NCI-H524 (cell line): ENCODE measurements at places on chromosomes 11 and 22.

DNA sequence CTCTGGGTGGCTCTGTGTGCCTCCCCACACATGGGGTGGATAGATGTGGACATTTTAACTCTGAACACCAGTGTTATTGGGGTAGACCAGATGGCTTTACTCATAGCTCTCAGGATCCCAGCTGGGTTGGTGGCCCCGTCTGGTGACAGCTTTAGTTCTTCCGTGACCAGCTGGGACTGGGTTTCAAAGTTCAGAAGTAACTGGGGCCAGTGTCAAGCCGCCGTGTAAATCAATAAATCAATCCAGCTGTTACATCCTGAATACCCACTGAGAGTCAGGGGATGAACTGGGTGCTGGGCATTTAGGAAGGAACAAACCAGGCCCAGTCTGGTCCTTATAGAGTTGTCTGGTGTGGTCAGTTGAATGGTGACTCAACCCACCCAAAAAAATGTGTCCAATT is 269.4 kb downstream of the CTTN start:
- no peak for DNase-seq

DNA sequence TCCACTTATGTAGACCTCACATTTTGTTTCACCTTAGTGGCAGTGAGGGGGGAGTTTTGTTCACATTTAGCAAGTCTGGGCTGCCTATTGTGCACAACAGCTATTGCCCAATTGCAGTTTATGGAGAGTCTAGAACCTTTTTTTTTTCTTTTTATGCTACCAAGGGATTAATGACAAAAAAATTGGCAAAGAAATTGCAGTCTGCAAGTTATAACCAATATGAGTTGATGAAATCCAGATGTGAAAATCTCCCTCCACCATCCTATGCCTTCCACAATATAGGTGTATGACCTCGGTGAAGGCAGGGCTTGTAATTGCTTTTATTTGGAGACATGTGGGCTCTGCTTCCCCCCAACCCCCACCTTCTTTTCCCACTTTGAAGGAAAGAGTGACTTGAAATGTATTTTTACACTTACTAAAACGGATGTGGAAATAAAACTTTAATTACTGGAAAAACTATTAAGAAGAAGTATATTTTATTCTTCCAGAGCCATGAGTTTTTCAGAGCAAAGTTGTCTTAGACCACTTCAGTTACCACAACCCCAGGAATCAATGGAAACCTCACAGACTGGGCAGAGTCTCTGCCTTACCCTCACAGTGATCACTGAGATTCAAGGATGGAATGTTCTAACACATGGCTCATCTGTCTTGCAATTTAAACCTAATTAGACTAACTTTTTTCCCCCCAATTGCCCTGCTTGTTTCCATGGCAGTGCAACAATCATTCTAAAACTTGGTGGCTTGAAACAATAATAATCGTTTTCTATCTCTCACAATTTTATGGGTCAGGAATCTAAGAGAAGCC is 120.8 kb upstream of the SLC5A12 start:
- DNase-seq = no peak

DNA sequence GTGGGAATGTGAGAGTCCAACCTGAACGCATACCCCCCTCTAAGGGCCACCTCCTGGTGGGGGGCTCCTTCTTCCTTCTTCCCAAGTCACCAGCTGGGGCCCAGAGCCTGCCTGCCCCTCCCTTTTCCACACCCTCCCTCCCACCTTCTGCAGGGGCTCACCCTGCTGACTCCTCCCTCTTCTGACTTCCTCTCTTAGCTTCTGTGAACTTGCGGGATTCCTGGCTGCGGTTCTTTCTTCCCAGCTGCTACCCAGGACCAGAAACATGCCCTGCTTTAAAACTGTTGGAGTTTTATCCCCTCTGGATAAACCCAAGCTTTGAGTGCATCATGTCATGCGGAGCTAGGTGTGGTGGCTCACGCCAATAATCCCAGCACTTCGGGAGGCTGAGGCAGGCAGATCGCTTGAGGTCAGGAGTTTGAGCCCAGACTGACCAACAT is 10.2 kb downstream of the LRRC74B start:
- no peak for DNase-seq

DNA sequence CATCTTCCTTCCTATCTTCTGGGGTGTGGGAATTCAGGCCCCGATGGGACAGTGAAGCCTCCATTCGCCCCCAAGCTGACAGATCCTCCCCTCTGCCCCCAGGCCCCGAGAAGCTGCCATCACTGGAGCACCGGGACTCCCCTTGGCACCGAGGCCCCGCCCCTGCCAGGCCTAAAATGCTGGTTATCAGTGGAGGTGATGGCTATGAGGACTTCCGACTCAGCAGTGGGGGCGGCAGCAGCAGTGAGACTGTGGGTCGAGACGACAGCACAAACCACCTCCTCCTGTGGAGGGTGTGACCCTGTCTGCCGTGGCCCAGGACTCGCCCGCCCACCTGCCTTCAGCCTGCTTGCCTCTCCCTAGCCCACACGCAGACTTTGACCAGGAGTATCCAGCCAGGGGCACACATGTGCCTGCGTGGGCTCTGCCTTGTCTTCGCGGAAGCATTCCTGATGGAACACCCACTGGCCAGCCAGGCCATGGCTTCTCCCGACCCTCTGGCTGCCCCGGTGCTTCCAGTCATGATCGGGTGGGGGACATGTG is 8.6 kb upstream of the RELT start:
- DNase-seq = no peak
